ENCODE measurements at places on chromosomes 6 and 20.

DNA sequence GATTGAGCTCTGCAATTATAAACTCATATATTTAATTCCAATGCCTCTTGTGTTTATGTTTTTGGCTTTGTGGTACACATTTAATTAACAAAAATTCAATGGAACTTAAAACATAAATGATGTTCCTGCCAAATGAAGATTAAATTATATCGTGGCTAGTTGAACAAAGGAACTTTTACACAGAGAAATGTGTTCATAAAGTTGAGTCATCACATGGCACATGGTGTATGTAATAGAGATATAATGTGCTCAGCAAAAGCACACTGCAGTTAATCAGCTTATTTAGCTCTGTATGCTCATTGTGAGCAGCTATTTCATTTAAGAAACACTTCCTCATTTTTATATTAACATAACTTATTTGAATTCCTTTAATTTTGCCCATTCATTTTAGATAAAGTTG is 1295.6 kb upstream of the CITED2 start:
- no peak for DNase-seq

GRCh38 chr6:76852776-76853175 is 610.5 kb downstream of the HTR1B start:
- no peak for DNase-seq

DNA sequence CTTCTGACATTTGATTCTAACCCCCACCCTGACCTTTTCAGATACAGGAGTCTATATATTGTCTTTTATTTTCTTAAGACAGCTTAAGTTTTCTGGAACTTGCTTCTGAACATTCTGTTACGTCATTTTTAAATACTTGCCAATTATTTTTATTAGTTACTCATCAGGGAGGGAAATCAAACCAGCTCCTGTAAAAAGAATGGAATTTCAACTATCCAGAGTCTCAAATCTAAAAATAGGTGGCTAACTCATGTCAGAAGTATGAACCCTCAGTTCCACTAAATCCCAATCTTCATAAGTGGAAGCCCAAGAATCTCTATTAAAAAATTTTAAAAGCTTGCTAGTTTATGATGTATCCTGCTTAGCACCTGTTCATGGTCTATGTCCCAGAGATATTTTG is 900.0 kb downstream of the KIF16B start:
- no peak for DNase-seq

DNA sequence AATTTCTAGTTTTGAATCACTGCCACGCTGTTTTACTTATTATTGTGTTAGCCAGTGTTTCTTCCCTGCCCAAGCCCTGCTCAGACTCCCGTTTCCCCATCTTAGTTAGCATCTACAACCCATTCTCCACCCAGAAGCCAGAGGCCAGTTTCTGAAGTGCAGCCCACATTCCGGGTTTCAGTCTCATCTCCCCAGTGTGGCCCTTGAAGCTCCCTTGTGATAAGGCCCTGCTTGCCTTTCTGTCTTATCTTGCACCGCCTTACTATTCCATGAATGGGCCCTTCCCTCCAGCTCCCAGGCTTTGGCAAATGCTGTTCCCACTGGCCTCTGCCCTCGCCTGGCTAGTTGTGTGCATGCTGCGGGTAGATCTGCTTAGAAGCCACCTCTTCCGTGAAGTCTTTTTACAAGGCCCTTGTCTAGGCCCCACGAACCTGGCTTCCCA is 41.1 kb downstream of the TOX2 start:
- no peak for DNase-seq

DNA sequence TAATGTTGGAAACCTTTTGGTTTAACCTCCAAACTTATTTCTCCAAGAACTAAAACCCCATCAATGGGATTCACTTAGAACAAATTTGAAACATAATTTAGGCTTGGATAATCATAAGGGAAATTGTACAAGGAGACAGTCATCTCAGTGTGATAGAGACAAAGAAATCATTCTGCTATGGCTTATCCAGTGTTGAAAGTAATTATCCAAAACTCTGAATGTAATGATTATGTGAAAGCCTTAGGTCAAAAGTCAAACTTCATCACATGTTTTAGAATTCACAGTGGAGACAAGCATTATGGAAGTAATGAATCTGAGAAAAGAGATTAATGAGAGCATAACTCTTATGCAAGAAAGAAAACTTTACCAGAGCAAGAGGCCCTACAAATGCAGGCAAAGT is 20.0 kb downstream of the MC3R start:
- no peak for DNase-seq

DNA sequence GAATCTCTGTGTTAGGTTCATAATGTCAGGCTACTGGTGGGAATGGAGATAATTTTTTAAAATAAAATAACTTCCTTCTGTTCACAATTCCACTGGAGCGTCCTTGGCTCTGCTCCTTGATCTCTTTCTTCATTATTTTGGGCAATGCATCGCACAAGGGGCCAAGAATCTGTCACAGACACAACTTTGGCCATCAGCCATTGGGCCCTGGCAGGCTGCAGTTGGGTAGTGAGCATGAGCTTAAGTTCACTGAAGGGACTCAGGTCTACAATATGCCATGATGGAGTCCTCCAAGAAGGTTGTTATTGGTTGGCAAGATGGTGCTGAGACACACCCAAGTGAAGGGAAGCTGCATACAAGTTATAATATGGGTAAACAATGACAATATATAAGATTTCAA is 40.0 kb downstream of the CYP39A1 start:
- DNase-seq, result no peak

Data from activated CD4-positive, alpha-beta T cell treated with anti-CD3 and anti-CD28 coated beads for 4 hours (primary cell).